ENCODE measurements at places on chromosomes 2 and 18.

DNA sequence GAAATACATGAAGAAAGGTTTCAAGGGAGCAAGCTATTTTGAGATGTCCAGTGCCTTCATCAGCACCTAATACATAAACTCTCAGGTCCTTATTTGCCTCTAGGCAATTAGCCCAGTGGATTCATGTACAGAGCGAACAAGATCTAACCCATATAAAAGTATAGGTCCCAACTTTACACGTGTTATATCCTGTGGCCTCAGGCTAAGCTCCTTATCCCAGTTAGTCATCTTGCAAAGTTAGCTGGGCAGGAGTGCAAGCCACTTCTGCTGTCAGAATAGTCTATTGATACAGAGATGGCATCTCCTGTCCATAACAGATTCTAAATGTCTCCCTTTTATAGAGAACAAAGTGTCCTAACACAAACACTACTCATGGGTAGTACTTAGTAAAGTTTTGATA lies 203.9 kb upstream of the PIK3C3 start:
- no peak for DNase-seq

- no peak for DNase-seq
These were observed 972 bp downstream of the RSAD2 start for GRCh38 chr2:6878549-6878948.

- DNase-seq, result no peak
These were observed 36.1 kb downstream of the GLI2 start for GRCh38 chr2:120771781-120772208.

GRCh38 chr2:130388221-130388907 lies 32.5 kb downstream of the PTPN18 start:
- DNase-seq, result no peak

DNA sequence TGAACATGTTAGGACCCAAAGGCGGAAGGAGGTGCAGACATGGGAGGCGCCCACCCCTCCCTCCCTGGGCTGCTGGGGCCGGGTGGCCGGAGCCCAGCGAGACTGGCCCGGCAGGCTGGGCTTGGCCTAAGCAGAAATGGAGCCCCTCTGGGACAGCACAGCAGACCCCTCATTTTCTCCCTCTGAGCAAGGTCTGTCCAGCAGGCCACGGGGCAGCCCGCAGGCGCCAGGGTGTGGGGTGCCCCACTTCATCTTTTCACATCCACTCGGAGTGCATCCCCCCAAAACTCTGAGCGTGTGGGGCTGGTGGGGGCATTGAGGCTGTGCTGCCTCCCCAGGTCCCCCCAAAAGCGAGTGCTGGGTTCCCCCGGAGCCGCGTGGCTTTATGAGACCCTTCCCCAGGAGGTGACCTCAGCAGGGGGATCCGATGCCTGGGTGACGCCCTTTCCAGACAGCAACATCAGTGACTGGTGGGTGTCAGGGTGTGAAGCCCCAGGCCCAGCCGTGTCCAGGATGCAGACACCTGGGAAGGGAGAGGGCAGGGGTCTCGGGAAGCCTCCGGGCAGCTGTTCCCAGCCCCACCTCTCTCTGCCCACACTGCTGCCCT lies 36.7 kb upstream of the GPC1 start:
- no peak for DNase-seq

All from AG09319 (cell line).